ENCODE measurements at places on chromosomes 12 and 14. TPM values are rescaled to one million over a fixed set of nuclear protein-coding genes. Genes with fewer than 3 reads are reported as not detected.

The MNAT1 gene
- 25.3 TPM for total RNA-seq

The ISM2 gene
- not detected for total RNA-seq

The KRT6A gene
- 18,870 TPM for total RNA-seq

The LRIG3 gene
- 28.2 TPM for total RNA-seq

The TMCC3 gene
- 7.3 TPM for total RNA-seq

The UTP20 gene
- total RNA-seq: 11.5 TPM

Data from esophagus mucosa (tissue), 1 donor.